ENCODE measurements at places on chromosomes 12 and 14.
A peak's percentile ranks its signal among the peaks of the same experiment; 100 is the strongest.

GRCh38 chr12:109053382-109054123, 1.2 kb downstream of the USP30 start:
- peak overlapping the region; percentile 70 for H3K4me3 ChIP-seq
- no peaks in the 10 kb centered on the region for H3K4me1 ChIP-seq
- no peak overlapping the region for H3K27ac ChIP-seq
- H3K36me3 ChIP-seq, result no peaks in the 10 kb centered on the region

DNA sequence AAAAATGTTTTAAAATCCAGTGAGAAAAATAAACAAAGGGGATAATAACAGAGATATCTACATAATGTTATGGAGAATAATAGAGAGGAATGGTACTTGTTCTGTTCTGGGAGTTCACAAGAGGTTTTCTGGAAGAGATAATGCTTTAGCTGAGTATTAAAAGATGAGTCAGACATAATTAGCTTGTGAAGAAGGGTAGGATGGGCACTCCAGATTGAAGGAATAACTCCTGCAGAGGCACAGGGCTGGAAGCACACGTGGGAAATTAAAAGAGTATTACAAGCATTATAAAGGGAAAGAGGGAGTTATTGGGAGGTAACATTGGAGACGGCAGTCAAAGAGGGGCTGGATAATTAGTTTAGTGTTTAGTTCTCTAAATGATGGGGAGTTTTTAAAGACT, 124.9 kb upstream of the BTG1 start:
- no peaks in the 10 kb centered on the region for H3K36me3 ChIP-seq
- DNase-seq, result no peak
- H3K4me1 ChIP-seq, result no peaks in the 10 kb centered on the region
- H3K27ac ChIP-seq, result no peak overlapping the region

GRCh38 chr12:49932023-49932422, 18.5 kb upstream of the AQP2 start:
- DNase-seq, result no peak
- no peaks in the 10 kb centered on the region for H3K4me1 ChIP-seq
- H3K27me3 ChIP-seq, result no peaks in the 10 kb centered on the region
- H3K27ac ChIP-seq, result no peak overlapping the region
- no peaks in the 10 kb centered on the region for H3K36me3 ChIP-seq

DNA sequence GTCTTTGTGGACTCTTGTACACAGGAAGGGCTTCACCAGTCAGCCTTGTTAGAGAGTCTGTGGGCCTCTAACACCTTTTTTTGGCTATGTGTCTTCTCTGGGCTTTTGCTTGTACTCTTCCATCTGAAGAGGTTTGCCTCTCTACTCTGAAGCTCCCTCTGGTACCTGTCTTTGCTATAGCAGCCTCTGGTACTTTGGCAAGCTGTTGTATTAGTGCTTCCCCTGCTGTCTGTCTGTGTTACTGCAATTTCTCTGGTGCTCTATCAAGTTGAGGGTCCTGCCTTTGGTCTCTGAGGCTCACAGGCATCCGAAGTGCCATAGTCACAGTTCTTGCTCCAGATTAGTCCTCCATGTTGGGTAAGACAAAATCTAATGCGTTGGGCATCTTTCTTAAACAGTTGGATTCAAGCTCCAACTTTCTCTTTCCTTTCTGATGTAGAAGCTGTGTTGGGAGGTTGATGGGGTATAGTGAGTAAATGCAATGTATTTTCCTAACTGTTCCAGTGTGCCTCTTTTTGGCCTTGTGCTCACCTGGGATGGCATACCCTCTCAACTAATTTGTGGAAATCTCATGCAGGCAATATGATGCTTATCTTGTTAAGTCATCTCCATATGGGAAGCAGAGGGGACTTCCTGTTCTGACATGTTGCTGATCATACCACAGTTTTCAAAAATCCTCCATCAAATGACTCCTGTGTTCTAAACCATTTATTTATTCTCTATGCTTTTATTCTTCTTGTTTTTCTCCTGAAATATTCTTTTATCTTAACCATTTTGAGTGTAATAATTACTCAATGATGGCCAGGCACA, 88.8 kb downstream of the ATF7IP start:
- no peaks in the 10 kb centered on the region for H3K27me3 ChIP-seq
- DNase-seq, result peak; percentile 61
- H3K4me1 ChIP-seq, result no peaks in the 10 kb centered on the region
- no peaks in the 10 kb centered on the region for H3K36me3 ChIP-seq

- H3K4me3 ChIP-seq, result no peak overlapping the region
- H3K36me3 ChIP-seq, result no peaks in the 10 kb centered on the region
Observed at GRCh38 chr12:130965214-130965613, 11.5 kb downstream of the ADGRD1 start.

- DNase-seq, result no peak
- H3K27ac ChIP-seq, result no peak overlapping the region
- H3K4me1 ChIP-seq, result no peaks in the 10 kb centered on the region
- H3K36me3 ChIP-seq, result no peaks in the 10 kb centered on the region
- no peaks in the 10 kb centered on the region for H3K27me3 ChIP-seq
- H3K4me3 ChIP-seq, result no peak overlapping the region
Observed at GRCh38 chr14:63672417-63673180, 30.9 kb upstream of the WDR89 start.
